ENCODE measurements at places on chromosomes 13 and 19.

DNA sequence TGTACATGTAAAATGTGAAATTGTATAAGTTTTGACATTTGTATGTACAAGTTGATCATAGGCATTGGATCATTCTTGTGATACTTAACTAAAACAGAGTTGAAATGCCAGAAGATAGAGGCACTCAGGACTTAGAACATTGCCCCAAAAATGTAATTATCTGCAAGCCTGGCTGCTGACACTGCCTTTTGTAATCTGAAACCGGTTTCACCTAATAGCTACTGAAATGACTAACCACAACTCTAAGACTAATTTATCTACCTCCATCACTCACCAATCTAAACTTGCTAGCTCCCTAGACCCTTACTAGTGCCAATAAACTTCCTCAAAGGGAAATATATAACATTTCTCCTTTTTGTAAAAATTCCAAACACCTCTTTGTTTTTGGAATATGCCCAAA, 2596.2 kb downstream of the PCDH9 start:
- no peak for DNase-seq

DNA sequence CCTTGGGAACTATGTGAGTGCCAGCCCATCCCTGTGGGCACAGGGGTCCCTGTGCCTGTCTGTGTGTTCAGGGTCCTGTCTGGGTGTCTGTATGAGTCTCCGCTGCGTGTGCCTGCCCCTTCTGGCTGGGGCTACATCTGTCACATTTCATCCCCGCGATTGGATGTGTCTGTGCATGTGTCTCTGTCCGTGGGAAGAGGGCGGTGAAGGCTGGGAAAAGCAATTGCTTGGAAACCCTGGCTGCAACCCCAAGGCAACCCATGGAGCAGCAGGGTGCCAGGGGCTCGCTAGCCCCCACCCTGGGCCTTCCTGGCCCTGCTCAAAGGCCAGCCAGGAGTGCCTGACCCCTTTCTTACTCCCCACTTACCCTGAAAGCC, 1.4 kb downstream of the MAG start:
- no peak for DNase-seq

GRCh38 chr19:38079926-38080380, 144.1 kb downstream of the DPF1 start:
- no peak for DNase-seq

DNA sequence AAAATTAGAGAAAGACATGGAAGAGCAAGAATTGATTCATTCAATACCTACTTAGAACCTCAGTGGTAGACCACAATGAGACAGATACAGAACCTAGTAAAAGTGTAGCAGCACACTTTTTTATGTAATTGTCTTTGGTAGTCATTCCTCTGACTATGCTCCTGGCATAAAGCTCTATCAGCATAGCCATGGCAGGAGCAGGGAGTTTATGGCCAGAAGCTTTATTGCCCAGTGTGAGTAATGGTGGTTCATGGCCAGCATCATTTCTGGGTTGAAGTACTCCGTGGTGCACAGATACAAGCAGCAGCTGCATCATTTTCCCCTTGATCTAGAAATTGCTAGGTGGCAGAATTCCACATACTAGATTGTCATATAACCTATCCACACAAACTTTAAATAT, 352.6 kb downstream of the TBC1D4 start:
- DNase-seq = no peak

- DNase-seq = no peak
Observed at GRCh38 chr19:30374539-30374864, 2.3 kb downstream of the ZNF536 start.

DNA sequence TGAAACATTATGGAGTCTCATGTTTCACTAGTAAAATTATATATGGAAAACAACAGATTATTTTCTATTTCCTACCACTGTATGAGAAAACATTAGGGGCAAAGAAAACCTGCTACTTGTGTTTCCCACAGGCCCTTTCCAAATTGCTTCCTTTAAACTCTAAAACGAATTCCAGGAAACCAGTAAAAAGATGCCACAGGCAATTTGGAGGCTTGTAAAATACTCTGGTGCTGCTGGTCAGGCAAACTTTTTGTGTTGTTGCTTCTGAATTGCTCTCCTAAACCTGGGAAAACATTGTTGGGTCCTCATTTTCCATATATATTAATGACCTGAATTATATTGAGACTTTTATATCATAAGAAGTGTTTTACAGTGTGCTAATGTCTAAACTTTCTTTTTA, 141.5 kb downstream of the TDRD3 start:
- DNase-seq = no peak

GRCh38 chr13:43058318-43058674, 34.9 kb downstream of the DNAJC15 start:
- no peak for DNase-seq

GRCh38 chr13:111549464-111549863, 229.0 kb downstream of the TEX29 start:
- DNase-seq = no peak

DNA sequence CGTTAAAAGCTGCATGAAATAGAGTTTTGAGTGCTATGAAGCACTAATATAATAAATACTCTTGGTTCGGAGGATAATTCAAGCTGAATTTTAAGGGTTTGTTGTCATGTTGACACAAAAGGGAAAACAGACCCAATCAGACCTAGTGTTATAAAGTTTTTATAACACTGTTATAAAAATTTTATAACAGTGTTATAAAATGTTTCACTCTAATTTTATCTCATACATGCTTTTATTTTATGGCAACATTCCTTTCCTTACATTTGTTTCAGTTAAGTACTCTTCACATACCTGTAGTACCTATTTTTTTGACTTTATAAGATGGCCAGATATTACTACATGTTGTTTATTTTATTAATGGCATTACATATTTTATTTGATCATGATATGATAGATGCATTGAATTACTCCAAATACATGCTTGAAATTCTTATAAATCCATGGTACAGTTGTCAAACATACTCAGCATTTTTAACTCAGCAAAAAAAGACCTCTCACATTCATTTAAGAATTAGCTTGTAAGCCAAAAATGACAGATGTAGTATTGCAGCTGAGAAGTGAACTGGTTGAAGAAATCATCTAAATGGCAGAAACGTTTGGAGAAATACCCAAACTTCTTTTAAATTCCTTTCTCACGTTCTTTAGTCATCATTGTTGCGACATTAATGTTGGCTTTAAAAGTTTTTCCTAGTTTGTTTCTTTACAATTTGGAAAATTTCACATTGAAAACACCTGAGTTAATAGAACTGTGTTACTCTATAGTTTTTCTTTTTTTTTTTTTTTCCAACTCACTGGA, 104.5 kb downstream of the PIBF1 start:
- DNase-seq = no peak

- DNase-seq = no peak
Observed at GRCh38 chr13:79307866-79308298, 98.2 kb downstream of the RBM26 start.

DNA sequence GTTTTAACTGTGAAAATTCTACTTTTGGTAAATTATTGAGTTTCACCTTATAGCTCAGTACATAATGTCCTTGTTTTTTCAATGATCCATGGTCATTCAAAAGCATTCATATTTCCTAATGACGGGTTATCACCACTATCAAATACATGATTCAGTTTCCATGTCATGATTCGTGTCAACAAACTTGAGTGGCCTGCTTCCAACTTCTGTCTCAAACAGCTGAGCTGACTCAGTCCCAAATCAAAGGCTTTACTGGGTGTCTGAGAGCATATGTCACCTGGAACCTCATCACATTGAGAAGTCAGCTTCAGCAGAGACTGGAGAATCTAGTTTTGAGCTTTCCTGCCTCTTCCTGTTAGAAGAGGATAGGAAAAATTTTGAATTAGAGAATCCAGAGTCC, 40.3 kb upstream of the SGCG start:
- DNase-seq = no peak

DNA sequence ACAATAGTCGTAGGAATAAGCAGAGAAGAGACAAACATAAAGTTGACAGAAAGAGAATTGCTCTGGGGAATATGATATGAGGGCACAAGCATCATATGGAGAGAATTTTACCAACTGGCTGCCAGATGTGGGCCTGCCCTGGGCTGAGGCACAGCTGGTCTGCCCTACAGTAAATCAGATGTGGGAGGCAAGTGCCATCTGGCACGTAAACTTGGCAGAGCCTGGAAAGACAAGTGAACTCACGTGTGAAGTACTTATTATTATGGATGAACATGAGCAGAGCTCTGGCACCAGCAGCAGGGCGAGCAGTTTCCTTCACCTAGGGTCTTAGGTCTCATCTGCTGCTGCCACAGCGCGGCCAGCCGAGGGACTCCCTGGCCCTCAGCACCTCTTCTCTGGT, 20.6 kb downstream of the PCDH8 start:
- no peak for DNase-seq
